ENCODE measurements at places on chromosomes 2 and 18.

DNA sequence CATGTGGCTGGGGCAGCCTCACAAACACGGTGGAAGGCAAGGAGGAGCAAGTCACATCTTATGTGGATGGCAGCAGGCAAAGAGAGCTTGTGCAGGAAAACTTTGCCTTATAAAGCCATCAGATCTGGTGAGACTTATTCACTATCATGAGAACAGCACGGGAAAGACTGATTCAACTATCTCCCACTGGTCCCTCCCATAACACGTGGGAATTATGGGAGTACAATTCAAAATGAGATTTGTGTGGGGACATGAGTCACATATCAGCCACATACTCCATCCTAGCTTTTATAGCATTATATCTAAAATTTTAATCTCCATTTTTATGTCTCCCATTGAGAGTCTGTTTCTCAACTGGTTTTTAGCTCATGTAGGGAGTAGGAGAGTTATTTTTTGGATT is 45.7 kb downstream of the ICOS start:
- DNase-seq: no peak

- DNase-seq: no peak
These were observed 214.7 kb downstream of the RAD51AP2 start for GRCh38 chr2:17303521-17303920.

- DNase-seq: no peak
These were observed 113.7 kb downstream of the B3GNT2 start for GRCh38 chr2:62309465-62310091.

- DNase-seq: peak; percentile 66
These were observed 25.4 kb downstream of the POLR1A start for GRCh38 chr2:86079981-86080911.

DNA sequence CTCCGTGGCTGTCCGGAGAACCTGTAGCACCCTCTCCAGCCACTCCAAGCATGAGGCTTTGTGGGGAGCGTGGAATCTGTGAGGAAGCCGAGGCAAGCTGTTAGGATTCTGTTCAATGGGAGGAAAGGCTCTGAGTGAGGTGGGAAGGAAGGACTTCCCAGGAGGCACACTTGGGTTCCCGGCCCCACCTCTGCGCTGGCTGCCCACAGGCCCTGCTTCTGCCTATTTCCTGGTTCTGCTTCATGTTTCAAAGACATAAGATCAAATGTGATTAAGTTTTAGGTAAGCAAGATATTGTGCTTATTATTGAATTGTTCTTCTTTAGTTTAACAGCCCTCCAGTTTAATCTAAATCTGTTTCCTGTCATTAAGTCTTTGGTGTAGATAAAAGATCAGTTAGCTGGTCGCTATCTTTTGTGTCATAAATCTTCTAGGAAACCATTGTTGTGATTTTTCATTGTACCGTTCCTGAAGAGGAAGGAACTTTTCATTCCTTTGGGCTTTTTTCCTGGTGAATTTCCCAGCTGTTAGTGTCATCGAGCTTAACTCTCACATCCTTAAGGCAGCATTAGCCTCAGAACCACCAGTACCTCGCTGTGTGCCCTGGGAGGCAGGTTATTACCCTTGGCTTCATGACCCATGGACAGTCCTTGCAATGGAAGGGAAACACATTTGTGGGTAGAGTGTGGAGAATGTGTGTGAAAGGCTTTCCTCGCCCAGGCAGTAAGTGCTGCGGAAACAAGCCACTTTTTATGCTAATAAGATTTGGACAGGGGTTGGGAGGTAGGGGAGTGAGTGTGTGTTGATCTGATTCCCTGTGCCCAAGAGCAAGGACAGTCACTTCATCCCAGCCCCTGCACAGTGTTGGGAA is 61.9 kb upstream of the ALPP start:
- DNase-seq: no peak

DNA sequence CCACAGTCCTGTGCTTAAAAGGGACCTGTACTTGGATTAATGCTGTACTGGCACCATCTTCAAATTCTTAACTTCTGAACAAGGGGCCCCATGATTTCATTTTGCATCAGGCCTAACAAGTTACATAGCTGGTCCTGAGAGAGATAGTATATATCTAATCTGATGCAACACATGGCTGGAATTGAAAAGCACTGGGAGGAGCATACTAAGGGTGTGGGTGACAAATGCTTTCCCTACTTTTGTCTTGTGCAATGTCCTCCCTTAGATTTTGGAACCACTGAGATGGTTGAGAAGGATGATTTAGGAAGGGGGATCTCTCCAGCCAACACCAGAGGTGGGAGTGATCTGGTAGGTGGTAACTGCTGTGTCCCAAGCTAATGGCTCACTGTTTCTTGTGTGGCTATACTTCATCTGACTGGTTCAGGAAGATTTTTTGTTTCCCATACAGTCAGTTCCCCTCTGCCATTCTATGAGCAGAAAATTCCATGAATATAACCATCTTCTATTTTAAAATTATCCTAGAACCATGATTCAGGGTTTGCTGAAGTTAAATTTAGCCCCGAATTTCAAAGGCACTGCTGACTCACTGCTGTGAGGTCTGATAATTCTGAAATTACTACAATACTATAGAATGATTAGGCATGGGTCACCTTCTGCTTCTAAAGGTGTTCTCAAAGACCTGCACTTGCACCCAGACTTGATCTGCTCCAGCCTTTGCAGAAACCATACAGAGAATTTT is 108.3 kb upstream of the NCKAP5 start:
- no peak for DNase-seq

- DNase-seq: no peak
These were observed 8.3 kb downstream of the ARL5A start for GRCh38 chr2:151819920-151820319.

DNA sequence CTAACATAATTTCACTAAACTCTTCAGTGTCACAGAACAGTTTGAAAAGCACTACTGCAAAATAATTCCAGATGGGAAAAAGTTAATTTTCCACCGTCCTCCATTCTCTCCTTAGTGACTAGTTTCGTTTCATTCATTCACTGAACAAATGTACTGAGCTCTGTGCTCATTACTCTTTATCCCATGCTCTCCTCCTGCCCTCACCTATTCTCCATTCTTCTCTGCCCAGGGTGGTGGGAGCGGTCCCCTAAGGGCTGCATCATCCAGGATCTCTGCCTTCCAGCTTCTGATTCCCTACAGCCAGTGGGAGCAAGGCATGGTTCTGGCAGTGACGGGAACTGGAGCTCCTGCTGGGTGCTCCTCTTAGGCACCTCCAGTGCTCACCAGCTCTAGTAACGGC is 133.9 kb upstream of the TLK1 start:
- no peak for DNase-seq

DNA sequence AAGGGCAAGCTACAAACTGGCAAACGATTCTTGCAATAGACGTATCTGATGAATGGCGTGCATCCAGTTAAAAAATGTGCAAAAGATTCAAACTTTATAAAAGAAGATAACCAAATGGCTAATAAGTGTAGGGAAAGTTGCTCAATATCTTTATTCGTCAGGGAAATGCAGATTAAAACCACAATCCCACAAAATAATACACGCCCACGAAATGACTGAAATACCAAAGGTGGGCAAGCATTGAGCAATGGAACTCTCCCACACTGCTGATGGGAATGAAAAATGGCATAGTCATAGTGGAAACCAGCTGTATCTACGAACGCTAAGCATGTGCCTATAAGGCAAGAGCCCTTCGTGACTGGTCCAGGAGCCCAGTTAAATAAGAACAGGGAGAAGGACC is 168.6 kb upstream of the SIX2 start:
- DNase-seq: no peak

GRCh38 chr2:167581961-167582574 is 665.3 kb downstream of the STK39 start:
- DNase-seq: no peak

DNA sequence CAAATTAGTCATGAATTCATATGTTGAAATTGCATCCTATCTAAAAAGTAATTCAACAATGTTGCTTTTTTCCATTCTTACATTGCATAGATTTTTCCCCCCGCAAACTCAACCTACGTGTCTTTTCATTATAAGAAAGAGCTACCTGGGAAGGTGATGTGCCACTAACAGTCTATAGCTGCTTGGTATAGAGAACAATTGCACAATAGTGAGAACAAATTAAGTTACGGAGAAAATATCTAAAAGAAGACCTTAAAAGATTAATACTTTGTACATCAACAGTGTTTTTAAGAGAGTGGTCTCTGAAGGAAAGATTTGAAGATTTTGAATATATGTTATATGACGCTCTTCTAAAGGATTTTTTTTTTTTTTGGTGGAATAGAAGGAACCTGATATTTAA is 111.8 kb downstream of the STK39 start:
- DNase-seq: no peak

DNA sequence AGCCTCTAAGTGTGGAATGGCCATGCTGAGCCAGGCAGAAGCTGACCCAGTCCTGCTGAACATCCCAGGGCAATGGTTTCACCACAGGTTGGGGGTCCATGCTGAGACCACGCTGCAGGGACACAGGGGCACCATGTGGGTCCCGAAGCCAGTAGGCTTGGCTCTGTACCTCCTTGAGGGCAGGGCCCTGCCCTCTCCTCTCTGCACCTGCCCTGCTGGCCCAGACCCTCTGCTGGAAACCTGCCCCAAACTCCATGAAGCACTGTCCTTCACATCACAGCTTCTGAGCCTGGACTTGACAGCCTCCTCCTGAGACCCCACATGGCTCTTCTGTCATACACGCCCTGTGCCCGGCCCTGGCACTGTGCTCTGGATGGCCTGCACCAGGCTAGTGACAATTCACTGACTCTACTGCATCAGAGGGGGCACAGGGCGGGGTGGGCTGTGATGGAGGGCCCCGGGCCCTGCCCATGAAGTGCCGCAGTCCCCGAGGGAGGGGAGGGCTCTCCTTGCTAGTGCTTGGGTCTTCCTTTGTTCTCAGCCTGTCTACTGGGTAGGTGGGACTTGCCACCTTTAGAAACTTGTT is 24.7 kb downstream of the HS6ST1 start:
- DNase-seq: no peak

GRCh38 chr2:73983322-73984202 is 1.1 kb upstream of the TET3 start:
- DNase-seq: no peak

DNA sequence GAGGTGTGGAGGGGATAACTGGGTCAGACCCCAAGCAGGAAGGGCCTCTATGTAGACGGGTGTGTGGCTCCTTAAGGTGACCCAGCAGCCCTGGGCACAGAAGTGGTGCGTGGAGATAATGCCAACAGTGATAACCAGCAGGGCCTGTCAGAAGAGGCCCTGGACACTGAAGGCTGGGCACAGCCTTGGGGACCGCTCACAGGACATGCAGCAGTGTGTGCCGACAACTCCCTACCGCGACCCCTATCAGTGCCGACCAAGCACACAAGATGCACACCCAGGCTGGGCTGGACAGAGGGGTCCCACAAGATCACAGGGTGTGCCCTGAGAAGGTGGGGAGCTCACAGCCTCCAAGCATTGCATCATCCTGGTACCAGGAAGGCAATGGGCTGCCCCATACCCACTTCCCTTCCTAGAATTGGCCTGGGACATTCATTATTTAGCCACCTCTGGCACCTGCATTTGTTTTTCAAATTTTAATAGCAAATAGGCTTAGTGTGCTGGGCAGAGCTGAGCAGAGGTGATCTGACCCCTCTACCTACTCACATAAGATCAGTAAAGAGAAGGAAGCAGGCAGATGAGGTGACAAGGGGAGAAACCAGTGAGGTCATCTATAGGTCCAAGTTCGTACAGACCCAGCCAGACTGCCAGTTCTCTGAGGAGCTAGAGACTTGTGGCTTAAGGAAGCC is 55.2 kb downstream of the BCL11A start:
- DNase-seq: no peak

- DNase-seq: no peak
These were observed 287.9 kb downstream of the PTPRM start for GRCh38 chr18:7855028-7855427.

DNA sequence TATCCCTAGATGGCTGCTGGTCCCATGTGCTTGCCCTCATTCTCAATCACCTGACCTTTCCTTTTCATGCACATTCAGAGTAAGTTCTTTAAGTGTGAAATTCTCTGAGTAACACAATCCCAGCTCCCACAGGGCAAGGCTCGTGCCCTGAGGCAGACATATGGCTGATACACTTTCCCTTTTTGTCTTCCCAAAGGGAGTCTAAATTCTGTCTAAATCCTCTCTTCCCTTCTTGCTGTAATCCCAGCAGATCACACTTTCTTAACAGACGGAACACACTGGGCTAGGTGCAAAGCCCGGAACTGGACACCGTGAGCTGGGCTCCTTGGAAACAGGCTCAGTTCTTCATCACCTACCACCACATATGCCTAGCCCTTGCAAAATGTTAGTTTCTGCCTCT is 147.6 kb downstream of the GALNT14 start:
- DNase-seq: no peak

DNA sequence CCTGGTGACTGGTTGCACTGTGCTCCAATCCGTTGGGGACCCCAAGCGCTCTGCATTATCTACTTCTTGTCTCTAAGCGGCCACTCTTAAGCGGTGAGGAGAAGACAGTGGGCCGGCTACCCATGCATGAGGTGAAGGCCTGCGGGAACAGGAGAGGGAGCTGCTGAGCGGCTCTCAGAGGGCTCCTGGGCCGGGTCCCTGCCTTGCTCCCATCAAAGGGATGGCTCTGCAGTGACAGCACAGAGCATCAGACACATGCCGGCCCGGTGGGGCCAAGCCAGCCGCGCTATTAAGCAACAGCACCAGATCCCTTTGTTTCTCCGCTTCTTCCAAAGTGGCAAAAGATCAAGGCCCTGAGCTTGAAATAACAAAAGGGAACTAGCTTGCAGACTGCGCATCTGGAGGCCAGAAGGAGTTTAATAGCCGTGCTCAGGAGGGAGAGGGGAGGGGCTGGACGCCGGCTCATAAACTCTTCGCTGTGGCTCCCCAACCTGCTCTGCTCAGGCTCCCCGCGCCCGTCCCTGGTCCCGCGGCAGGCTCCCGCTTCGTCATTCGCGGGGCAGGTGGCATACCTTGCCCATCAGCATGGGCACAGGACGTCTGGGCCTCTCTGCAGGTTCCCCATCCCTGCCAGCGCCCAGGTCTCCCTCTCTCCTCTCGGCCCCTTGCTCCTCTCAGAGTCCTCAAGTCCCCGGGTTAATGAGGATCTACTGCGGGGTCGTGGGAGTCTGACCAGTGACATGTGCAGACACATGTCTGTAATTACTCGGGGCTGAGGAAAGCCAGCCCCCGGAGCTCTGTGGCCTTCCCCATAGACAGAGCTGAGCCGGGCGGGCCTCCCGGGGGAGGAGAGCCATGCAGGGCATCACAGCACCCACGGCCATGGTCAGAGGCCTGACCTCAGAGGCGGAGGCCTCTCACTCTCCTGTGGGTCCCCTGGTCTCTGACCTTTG is 96.7 kb downstream of the ASB1 start:
- no peak for DNase-seq

DNA sequence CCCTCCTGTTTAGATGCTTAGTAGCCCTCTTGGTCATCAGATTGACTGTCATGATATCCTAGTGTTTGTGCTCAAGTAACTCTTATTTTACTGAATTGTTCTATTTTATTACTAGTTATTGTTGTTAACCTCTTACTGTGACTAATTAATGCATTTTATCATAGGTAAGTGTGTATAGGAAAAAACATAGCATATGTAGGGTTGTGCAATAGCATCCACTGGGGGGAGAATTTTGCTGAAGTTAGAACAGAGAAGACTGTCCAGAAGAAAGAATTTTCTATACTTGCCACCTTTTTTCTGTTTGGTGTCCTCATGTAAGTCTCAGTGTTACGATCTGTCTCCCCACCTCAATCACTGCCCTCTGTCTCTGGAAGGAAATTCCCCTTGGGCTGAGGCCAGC is 177.4 kb downstream of the RPIA start:
- no peak for DNase-seq
